Nucleus accumbens (tissue), 56 donors: ENCODE measurements at places on chromosomes 4 and X.
A peak's percentile ranks its signal among the peaks of the same experiment; 100 is the strongest.

DNA sequence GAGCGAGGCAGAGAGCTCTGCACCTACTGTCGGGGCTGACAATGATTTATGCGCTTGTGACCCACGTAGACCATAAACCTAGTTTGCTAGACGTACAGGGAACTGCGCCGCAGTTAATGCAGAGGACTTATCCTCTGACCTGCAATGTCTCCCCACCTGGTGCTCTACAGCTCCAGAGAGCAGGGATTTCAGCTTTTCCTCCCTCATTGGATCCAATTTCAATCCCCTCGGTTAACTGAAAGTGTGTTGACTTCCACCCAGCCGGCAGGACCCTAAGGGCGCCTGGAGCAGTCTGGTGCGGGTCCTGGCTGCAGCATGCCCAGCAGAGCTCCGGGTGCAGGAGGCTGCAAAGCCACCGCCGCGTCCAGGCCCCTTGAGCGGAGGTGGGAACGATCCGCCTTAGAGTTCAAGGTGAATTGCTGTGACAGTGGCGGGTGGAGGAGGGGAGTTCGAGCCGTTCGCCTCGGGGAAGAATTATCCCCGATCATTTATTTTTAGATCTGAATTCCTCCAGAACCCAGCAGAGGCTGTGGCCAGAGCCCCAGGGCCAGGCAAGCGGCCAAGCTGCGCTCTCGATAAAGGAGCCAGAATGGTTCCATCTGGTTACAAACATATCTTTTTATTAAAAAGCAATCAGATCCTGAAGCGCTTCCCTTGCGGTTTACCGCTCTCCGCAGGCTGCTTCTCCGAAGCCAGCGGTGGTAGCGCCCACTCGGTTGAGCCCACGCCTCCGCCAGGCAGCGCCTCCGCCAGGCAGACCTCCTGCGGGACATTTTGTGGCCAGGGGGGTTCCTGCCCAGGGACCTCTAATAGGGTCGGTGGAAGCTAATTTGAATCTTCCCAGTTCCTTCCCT, 66.0 kb downstream of the FBXO8 start:
- no peak for DNase-seq

- no peak for DNase-seq
Measured at GRCh38 chr4:155941820-155942219, 11.8 kb downstream of the CTSO start.

GRCh38 chr4:188976644-188977115, 837.4 kb downstream of the TRIML1 start:
- DNase-seq = no peak

DNA sequence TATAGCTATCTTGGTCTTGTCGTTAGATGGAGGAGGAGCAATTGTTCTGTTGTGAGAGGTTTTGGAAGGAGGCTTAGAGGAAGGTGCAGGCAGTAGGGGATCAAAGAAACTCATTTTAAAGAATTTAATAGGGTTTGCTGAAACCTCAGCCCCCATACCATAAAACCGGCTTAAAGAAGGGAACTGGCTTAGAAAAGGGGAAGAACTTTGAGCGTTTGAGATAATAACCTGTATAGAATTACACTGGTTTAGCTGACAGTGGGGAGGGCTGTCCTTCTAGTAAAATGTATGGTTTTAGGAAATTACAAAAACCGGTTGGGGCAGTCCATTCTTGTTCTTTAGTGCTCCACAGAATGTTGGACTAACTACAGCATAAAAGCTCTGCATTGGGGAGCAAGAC, 128.1 kb downstream of the KDM6A start:
- no peak for DNase-seq

DNA sequence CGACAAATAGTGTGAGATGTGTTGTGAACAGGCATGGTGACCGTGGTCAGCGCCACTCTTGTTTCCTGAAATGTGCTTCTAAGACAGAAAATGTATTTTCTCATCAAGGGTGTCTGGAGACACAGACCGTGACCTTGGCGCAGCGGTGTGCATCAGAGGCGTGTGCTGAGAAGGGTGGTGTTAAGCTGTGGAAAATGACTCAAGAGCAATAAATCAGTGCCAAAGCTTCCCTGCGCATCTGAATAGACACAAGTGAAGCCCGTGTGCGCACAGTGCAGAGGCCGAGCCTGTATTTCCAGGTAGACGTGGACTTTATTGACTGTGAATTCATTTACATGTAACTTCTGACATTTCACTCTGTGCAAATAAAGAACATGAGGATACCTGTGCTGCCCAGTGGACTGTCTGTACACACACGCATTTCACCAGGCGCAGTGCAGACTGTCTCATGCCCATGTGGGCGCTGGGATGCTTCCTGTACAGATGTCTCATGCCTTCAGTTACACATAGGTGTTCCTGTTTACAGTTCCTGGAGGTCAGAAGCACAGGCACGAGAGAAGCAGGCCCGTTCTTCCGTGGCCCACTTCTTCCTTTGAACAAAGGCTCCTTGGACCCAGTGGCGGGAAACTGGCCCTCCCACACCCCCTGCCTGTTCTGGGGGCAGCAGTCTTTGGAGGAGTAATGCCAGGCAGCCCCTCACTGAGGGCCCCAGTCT, 31.9 kb downstream of the NSG1 start:
- DNase-seq = no peak

DNA sequence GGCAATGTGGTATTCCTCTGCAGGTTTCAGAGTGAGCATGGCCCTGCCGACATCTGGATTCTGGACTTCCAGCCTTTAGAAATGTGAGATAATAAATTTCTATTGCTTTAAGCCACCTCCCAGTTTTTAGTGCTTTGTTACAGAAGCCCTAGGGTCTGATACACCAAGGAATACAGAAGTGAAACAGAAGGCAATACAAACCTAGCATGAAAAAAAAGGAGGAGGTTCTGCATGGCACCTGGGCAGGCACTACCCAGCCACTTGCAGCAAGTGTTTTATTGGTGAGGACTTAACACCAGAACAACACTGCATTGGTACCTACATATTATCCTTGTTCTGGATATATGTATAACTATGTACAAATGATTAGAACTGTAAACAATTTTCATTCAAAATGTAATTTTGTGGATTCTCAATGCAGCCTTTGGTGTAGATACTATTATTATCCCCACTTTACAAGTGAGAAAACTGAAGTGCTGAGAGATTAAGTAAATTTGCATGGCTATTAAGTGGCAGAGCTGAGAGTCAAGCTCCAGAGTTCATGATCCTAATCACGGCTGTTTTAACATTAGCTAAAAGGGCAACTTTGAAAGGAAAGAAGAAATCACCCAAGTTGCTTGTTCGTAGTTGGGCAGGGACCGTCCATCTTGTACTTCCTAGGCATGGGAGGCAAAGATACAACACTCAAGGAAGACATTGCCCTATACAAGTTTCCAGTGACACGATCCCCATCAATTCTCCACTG, 71.8 kb downstream of the IL21 start:
- no peak for DNase-seq

- DNase-seq = no peak
Measured at GRCh38 chrX:77937291-77937690, 26.8 kb downstream of the ATP7A start.

GRCh38 chr4:93183576-93183975, 645.0 kb upstream of the ATOH1 start:
- no peak for DNase-seq

GRCh38 chr4:187598196-187598595, 397.4 kb upstream of the ZFP42 start:
- DNase-seq = no peak

DNA sequence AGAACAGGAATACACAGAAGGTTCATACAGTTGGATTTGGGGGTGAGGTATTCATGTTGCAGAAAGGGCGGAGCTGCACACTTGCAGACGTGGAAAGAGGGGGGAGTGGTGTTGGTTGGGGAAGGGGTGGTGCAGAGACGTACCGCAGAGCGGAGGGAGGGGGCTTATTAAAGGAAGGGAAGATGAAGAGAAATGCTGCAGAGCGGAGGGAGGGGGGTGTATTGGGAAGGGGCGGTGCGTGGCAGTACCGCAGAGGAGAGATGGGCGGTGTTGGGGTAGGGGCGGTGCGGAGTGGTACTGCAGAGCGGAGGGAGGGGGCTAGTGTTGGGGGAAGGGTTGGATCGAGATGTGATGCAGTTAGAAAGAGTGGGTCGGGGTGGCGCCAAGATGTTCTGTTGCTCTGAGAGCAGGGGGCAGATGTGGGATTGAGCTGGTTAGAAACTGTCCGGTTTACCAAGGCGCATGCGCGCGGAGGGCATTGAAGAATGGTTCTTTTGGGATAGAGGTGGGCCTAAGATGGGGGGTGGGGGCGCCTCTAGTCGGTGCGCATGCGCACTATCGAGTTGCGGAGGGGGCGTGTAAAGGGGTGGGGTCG, 900 bp downstream of the TRO start:
- peak; percentile 88 for DNase-seq

- peak; percentile 1 for DNase-seq
Measured at GRCh38 chr4:189124149-189124758, 816.4 kb upstream of the FRG1 start.

DNA sequence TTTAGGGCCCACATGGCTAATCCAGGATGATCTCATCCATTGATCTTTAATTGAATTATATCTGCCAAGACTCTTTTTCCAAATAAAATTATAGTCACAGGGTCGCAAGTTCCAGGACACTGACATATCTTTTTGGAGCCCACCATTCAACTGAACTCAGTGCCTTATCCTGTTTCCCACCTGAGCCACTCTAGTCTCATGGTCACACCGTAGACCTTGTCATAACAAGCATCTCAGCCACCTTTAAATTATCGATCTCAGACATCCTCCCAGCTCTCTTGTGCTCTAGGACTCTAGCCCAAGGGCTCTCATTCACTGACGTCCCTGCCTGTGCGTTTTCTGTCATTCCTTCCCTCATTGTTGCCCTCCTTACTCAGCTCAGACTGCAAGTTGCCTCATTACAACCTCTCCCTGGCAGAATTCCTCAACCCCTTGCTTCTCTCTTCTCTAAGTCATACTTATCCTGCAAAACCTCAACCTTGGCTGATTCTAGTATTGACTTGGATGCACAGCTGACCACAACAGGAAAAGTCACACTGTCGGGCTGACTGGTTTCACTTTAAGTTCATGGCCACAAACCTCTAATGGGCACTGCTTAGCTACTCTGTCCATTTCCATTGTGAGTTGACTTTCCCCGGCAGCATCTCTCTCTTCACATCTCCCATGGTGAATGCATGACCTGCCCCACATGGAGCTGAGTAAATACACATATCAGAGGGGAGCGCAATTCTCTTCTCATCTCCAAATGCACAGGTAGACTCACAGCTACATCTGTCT, 91.0 kb upstream of the TRIM2 start:
- no peak for DNase-seq

DNA sequence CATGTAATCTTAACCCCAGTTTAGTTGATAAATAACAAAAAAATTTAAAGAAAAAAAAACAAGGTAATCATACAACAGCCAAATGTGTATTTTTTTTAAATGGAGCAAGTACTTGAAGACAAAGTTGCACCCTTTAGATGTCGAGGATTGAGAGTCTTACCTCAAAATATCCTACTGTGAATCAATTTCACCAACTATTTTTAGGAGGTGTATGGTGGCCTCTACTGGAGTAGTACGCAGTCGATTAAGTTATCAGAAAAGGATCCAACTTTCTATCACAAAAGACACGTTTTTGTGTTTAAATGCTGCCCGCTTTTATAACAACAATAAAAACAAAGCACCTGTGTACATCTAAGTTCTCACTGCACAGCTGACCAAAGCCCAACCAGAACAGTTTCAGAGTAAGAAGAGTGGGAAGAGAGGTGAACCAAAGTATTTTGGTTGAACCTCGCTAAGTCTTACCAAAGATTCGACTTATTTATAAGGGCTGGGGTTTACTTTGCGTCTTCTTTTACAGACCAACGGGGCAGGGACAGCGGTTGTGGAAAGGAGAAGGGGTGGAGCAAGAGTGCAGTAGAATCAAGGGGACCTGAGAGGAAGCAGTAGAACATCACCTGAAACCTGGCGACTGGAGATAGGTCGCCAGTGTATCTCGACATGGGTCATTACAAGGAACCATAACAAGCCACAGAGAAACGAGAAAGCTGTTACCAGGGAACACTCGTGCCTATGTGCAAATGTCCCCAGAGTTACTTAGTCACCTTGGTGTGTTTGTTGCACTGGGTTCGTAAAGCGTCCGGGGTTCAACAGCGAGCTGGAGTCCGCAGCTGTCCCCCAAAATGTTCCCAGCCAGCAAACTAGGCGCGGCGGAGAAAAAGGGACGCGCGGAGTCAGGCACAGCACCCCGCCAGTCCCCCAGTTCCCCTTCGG, 1.1 kb downstream of the RPS6KA6 start:
- no peak for DNase-seq

GRCh38 chrX:78522601-78523000, 136.5 kb downstream of the RTL3 start:
- no peak for DNase-seq

DNA sequence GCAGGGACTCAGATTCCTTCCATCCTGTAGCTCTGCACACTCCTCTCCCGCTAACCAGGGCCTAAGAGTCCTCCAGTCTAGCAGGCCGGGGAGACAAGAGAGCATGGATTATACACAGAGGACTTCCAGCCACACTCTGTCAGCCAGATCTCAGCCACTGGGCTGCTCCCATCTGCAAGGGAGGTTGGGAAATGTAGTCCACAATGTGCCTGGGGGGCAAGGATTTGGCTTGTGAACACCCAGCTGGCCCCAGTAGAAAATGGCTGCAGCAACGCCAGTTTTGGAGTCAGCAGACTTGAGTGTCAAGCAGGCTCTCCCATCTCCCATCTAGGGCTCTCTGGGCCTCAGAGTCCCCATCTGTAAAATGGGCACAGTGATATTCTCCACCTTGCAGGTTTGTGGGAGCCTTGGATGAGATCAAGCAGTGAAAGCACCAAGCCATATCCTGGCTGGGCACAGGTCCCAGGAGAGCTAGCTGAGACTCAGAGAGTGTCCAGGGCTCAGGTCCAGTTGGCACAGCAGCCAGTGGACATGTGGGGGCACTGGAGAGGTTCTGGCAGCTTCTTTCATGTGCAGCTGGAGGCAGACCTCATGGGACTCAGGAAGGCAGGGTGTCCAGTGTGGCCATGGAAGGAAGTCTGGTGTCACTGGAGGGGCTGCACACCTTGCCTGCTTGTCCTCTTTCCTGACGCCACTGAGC, 14.6 kb downstream of the PSAPL1 start:
- DNase-seq = no peak

- DNase-seq = no peak
Measured at GRCh38 chr4:131974730-131975129, 1174.4 kb upstream of the PCDH10 start.

GRCh38 chr4:148632476-148632875, 190.3 kb upstream of the NR3C2 start:
- DNase-seq = no peak

DNA sequence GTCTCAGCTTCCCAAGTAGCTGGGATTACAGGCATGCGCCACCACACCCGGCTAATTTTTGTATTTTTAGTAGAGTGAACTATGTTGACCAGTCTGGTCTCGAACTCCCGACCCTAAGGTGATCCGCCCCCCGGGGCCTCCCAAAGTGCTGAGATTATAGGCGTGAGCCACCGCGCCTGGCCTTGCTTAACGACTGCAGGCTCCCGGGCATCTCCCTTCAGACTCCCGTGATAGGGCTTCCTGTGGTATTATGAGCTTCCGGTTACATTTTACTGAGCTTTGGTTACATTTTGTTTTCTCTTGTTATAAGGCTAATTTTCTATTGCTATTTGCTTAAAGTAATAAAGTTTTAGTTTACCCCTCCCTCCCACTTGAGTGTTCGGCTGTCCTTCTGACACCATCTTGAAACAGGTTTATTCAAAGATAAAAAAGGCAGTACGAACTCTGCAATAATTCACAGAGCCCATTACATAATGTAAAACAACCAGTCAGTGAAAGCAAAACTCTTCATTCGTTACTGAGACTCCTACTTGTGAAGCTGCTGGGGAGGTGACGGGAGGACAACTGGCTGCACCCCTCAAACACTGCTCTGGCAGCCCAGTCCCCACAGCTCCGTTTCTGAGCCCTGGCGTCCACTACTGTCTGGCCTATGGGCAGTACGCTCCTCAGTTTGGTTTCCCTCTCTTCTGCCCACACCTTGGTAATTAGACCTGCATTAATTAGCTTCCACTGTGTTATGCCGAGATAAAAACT, 795.7 kb upstream of the SLIT2 start:
- no peak for DNase-seq
